CD4-positive, alpha-beta T cell treated with Interferon gamma for 1 hour (primary cell): ENCODE measurements at places on chromosomes 1 and 21.

DNA sequence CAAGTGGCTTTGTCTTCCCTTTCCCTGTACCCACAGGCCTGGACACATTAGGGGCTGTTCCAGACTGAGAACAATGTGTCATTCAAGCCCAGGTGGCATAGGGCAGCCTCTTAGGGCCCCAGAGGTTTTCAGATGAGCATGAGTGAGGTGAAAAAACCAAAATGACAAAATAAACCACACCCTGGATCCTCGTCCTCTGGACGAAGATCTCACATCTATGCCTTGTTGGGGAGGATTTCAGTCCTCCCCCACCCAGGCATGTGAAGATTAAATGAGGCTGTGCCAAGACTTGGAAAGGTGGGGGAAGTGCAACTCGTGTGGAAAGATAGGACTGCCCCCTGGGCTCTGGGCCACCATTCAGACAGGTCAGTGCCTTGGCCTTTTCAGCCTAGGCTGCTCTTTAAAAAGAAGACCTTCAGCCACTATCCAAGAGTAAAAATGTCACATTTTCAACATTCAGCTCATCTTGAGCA lies 32.8 kb upstream of the IL19 start:
- DNase-seq = no peak

- DNase-seq = no peak
Measured at GRCh38 chr1:23601135-23601967, 42.0 kb upstream of the ID3 start.

DNA sequence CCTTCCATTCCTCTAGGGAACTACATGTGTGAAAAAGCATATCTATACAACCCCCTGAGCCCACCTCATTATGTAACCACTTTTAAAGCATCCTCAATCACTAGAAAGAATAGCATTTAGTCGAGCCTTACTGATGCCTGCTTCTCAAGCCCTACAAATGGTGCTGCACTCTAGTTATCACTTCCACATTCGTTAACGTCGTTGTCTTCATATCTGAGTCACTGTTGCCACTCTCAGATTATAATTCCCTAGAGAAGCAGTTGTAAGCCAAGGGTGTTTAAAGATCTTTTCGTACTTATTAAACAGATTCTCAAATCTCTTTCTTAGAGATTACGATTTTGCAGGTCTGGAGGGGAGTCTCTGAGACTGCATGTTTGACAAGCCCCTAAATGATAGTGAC lies 16.5 kb downstream of the ATP1B1 start:
- no peak for DNase-seq

- no peak for DNase-seq
Measured at GRCh38 chr1:173347282-173347818, 129.8 kb upstream of the PRDX6 start.

DNA sequence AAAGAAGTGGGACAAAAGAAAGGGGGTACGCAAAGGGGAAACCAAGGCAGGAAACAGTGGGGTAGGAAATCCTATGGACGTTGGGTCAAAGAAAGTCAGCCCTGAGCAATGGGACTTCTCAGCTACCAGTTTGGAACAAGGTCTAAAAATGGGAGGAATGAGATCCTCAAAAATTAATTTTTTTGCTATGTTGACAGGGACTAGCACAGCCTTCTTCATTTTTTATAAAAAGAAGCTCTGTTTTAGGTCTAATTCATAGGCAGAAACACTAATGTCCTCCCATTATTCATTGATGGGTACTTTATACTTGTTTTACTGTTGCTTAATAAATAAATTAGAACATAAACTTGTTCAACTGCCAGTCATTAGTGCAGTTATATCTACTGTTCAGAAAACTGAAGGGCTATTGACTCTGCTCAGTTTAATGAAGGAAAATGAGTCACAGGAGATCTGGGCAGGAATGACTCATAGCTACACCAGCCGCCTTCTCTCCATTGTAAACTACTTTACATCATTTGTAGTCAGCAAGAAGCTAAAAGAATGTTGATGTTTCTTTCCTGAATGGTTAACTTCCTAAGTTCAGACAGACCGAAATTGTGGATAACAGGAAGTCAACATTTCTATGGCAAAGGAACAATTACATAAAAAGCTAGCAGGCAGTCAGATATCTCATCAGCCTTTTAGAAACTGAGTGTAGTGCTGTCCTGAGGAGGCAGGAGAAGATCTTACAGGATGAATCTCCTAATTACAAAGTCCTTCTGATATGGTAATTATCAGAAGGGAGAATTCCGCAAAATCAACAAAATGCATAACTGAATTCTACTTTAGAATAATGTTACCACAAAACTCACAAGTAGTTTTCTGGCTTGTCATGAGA lies 356.4 kb upstream of the PKN2 start:
- DNase-seq = no peak

DNA sequence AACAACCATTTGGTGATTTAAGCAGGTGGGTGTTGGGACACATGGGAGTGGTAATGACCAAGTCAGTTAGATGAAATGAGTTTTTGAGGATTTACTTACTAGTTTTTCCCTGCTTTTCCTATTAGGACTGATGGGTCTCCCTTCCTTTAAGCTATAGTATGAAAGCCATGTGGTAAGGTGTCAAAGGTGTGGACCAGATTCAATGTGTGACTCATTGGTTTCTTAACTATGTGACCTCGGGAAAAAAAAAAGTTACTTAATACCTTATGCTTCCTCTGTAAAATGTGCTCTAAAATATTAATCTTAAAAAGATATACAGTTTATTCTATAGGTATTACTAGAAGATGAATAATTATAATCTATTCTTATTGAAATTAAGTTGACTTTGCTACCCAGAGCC lies 93.7 kb downstream of the DUSP10 start:
- no peak for DNase-seq
